A673 (cell line): ENCODE measurements at places on chromosomes 4 and X. TPM values are rescaled to one million over a fixed set of nuclear protein-coding genes. Genes with fewer than 3 reads are reported as not detected.

GRCh38 chr4:13728761-13729160, 101.2 kb upstream of the BOD1L1 start:
- no peaks in the 10 kb centered on the region for H3K4me1 ChIP-seq
- no peaks in the 10 kb centered on the region for H3K36me3 ChIP-seq
- H3K4me3 ChIP-seq = no peak overlapping the region
- no peaks in the 10 kb centered on the region for H3K27me3 ChIP-seq

- H3K36me3 ChIP-seq = no peaks in the 10 kb centered on the region
- no peaks in the 10 kb centered on the region for H3K27me3 ChIP-seq
- no peak overlapping the region for H3K4me3 ChIP-seq
- no peak for DNase-seq
- H3K4me1 ChIP-seq = no peaks in the 10 kb centered on the region
- H3K27ac ChIP-seq = no peak overlapping the region
These were observed 21.9 kb upstream of the GPR78 start for GRCh38 chr4:8558080-8558960.

DNA sequence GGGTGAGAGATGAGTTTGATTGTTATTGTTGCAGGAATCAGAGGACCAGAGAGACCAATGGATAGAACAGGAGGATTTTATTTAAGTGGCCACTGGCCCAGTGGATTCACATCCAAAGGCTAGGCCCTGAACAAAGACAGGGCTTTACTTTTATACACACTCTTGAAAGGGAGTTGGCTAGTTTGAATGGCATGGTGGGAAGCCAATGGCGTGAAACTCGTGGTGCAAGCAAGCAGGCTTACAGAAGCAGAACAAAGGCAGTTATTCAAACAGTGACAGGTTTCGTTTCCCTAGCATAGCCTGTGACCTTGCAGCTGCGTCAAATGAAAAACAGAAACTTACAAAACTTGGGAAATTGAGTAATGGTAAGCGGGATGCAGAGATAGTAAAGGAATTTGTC, 110.2 kb upstream of the PRDX4 start:
- DNase-seq = no peak
- H3K27me3 ChIP-seq = no peaks in the 10 kb centered on the region
- H3K4me1 ChIP-seq = no peaks in the 10 kb centered on the region
- no peak overlapping the region for H3K27ac ChIP-seq

DNA sequence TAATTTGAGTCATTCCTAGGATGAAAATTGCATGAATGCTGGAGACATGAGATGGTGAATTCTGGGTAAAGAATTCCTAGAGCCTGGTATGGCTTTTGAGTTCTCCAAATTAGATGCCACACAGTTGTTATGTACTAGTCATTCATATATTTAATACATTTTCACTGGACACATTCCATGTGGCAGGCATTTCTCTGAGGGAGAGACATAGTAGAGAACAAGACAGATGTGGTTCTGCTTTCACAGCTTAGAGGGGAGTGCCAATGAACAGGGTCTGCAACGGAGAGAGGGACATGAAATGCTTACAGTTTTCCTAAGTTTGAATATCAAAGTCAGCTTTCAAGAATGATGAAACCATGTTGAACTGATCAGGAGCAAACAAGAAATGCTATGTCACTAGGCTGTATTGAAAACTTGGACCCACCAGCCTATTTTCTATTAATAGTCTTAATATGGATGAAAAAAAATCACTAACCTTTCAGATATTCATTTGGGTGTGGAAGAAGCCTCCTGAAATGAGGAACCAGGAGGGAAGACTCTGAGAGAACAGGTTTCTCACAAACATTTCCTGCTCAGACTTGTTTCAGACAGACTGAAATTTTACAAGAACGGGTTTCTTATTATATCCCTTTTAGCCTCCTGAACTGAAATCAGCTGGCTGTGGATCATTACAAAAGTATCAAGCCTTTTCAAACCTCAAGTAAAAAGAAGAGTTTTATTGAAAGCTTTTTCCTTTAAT, 276.0 kb upstream of the TET2 start:
- H3K27ac ChIP-seq = no peak overlapping the region
- no peaks in the 10 kb centered on the region for H3K36me3 ChIP-seq
- H3K27me3 ChIP-seq = no peaks in the 10 kb centered on the region
- no peak overlapping the region for H3K4me3 ChIP-seq
- DNase-seq = no peak

The TASL gene
- total RNA-seq = not detected in 2 replicates
